ENCODE measurements at places on chromosomes 5 and 9.

DNA sequence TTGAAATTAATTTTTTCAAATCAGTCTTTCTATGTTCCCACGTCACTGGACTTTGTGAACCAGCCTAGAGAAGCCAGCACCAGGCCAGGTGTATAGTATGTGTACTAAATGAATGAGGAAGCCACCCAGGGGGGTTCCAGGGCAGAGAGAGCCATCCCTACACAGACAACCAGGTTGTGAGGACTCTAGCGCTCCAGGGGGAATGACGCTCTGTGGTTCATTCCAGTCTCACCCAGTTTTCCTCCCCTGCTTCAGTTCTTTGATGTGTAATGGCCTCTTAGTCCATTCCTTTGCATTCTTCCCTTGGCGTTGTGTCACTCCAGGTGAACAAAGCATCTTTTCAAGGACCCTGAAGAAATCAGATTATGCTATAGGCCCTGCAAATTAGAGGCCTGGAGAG, 330.6 kb downstream of the NSG2 start:
- no peaks in the 10 kb centered on the region for H3K4me1 ChIP-seq
- peak; percentile 13 for DNase-seq
- H3K27me3 ChIP-seq, result no peaks in the 10 kb centered on the region
- H3K4me3 ChIP-seq, result no peak overlapping the region
- H3K27ac ChIP-seq, result no peak overlapping the region

DNA sequence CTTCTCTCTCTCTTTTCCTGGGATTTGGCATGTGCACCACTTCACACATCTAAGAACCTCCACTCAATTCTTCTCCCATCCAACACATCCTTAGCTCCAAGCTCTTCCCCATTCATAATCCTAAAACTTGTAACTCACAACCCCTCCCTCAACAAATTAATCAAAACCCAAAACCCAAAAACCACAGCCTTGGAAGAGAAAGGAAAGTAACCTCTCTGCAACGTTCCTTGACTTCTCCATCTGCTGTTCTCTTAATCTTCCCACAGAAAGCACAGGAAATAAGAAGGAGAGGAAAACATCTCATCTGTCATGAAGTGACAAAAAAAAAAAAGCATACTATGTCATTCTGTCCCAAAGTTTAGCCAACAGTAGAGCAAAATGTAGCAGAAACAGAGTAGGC, 66.2 kb downstream of the DRD1 start:
- no peak for DNase-seq
- no peaks in the 10 kb centered on the region for H3K4me1 ChIP-seq
- H3K27me3 ChIP-seq, result no peaks in the 10 kb centered on the region
- no peak overlapping the region for H3K4me3 ChIP-seq
- no peak overlapping the region for H3K27ac ChIP-seq

DNA sequence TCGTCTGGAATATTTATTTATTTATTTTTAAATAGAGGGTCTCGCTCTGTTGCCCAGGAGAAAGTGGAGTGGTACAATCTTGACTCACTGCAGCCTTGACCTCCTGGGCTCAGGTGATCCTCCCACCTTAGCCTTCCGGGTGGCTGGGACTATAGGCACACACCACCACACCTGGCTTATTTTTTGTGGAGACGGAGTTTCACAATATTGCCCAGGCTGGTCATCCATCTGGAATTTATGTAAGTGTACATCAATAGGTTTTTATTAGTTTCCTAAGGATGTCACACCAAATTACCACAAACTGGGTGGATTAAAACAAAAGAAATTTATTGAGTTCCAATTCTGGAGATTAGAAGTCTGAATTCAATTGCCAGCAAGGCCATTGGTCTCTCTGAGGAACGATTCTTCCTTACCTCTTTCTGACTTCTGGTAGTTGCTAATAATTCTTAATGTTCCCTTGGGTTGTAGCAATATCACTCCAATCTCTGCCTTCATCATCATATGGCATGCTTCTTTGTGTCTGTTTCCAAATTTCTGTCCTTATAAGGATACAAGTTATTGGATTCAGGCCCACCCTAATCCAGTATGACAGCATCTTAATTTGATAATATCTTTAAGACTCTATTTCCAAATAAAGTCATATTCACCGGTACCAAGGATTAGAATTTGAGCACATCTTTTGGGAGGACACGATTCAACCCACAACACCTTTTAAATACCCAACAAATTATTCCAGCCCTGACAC, 16.3 kb upstream of the RAD23B start:
- no peak for DNase-seq
- no peaks in the 10 kb centered on the region for H3K36me3 ChIP-seq
- H3K27ac ChIP-seq, result no peak overlapping the region
- H3K27me3 ChIP-seq, result no peaks in the 10 kb centered on the region
- H3K4me1 ChIP-seq, result no peaks in the 10 kb centered on the region

GRCh38 chr5:58898006-58898405, 315.1 kb downstream of the RAB3C start:
- DNase-seq, result no peak
- H3K4me1 ChIP-seq, result peaks cover 12% of the 10 kb centered on the region
- H3K27me3 ChIP-seq, result no peaks in the 10 kb centered on the region

DNA sequence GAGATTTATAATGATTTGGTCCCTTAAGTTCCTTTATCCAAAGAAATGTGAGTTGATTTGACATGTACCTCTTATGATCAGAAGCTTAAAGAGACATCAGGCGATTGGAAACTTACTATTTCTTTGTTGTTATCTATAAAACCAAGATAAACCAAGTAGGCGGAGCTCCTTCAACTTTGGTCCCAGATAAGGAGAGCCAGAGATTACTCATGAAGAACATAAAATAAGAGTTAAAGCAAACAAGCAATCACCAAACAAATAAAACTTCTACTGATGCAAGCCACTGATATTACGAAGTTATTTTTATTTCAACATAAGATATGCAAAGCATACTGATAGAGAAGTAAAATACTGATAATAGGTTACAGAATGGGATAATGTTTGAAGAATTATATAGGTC, 141.5 kb upstream of the CDH18 start:
- no peaks in the 10 kb centered on the region for H3K36me3 ChIP-seq
- H3K27ac ChIP-seq, result no peak overlapping the region
- H3K27me3 ChIP-seq, result no peaks in the 10 kb centered on the region

DNA sequence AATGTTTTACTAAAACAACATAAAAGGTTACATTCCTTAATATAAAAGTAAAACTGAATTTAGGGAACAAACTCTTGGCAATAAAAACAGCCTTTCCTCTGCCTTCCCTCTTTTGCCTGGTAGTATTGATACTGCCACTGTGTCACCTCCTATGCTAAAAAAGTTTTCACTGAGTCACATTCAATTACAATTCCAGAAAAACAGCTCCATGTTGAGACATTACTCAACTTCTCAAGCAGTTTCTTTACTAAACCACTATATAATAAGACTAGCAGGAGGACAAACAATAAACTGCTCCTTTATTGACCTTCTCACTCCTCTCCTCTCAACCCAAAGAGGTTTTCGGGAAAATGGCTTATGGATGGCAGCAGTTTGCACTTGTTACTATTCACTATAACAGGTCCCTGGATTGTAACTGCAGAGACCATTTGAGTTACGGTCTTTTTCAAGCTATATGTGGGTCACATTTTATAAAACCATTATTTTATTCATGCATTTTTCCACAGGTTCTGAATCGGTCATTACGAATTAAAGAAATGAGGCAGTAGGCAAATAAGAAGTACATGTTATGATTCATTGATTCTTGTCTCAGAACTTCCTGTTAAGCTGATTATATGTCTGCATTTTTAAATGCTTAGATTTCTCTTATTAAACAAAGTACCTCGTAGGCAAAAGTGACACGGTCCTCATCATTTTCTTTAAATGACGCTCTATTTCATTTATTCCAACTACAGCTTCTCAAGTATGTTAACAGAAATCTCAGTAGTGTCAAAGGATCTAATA, 2.1 kb downstream of the ZDHHC21 start:
- H3K27me3 ChIP-seq, result no peaks in the 10 kb centered on the region
- H3K4me1 ChIP-seq, result peaks cover 13% of the 10 kb centered on the region
- H3K4me3 ChIP-seq, result no peak overlapping the region
- no peaks in the 10 kb centered on the region for H3K36me3 ChIP-seq
- H3K27ac ChIP-seq, result no peak overlapping the region
- no peak for DNase-seq

GRCh38 chr5:2038321-2039179, 155.8 kb upstream of the IRX4 start:
- H3K27ac ChIP-seq, result no peak overlapping the region
- peak overlapping the region; percentile 46 for H3K4me3 ChIP-seq
- H3K36me3 ChIP-seq, result no peaks in the 10 kb centered on the region
- peak; percentile 97 for DNase-seq
- H3K4me1 ChIP-seq, result no peaks in the 10 kb centered on the region
- peaks cover 54% of the 10 kb centered on the region for H3K27me3 ChIP-seq

Measured in neural progenitor cell (in vitro differentiated cells).